Activated T-helper 2 cell treated with anti-CD3 and anti-CD28 coated beads, Interferon-gamma antibody, Interleukin-2, Interleukin-4, amounts not matched to agents 10 μg/mL and 5 μg/mL and 100 μg/mL, durations not matched to agents 14 hours and 24 hours and 36 hours (primary cell): ENCODE measurements at places on chromosomes 1 and 21.

DNA sequence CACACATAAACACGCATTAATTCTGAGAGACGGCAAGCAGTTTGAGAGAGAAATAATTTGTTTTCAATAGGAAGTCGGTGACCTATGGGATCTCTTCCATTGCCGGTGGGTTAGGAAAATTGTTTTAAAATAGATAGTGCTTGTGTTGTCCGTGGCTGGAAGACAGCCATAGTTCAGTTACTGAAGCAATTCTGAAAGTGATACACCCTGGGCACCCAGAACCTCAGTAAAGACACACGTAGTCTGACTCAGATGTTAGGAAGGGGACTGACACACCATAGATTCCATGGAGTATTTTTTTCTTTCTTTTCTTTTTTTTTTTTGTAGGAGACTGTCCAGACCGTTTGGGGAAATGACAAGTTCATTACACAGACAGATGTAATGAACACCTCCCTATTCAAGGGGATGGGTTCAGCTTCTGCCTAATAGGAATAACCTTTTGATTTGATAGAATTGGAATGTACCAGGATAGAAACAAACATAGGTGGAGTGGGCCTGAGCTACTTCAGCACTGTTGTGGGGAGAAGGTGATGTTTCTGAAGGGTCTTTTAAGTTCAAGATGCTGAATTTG is 1.6 kb downstream of the C1orf21 start:
- H3K27me3 ChIP-seq: peaks cover 70% of the 10 kb centered on the region
- H3K4me3 ChIP-seq: peak overlapping the region; percentile 87
- no peak for DNase-seq

- H3K4me3 ChIP-seq: no peak overlapping the region
- peaks cover 2% of the 10 kb centered on the region for H3K27me3 ChIP-seq
- DNase-seq: peak; percentile 24
- H3K36me3 ChIP-seq: peaks cover 28% of the 10 kb centered on the region
- no peak overlapping the region for H3K27ac ChIP-seq
- peaks cover 12% of the 10 kb centered on the region for H3K4me1 ChIP-seq
These were observed 7.2 kb downstream of the VANGL1 start for GRCh38 chr1:115648717-115649691.

DNA sequence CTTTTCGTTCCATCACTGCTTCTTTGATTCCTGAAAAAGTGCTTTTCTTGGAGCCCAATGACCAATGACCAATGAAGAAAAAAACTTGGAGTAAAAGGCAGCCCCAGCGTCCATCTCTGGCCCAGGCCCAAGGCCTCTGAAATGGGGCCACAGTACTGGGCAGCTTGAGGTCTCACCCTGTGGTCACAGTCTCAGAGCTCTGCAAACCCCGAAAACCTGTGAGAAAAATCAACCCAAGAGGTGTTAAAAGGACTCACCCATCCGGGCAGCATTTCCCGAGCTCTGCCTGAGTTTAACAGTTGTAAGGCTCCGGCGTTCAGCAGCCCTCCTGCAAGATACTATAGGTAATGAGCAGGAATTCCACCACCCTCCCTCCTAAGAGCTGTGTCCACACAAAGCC is 2.1 kb upstream of the EFHD2 start:
- H3K27me3 ChIP-seq: peaks cover 27% of the 10 kb centered on the region
- no peak overlapping the region for H3K4me3 ChIP-seq
- H3K27ac ChIP-seq: no peak overlapping the region
- DNase-seq: no peak
- H3K36me3 ChIP-seq: peaks cover 14% of the 10 kb centered on the region

GRCh38 chr1:20431176-20431460 is 54.9 kb downstream of the CAMK2N1 start:
- no peak overlapping the region for H3K4me3 ChIP-seq
- H3K27me3 ChIP-seq: peaks cover 21% of the 10 kb centered on the region
- H3K36me3 ChIP-seq: no peaks in the 10 kb centered on the region
- no peak overlapping the region for H3K27ac ChIP-seq

GRCh38 chr1:102151242-102151641 is 154.5 kb upstream of the OLFM3 start:
- H3K27ac ChIP-seq: no peak overlapping the region
- no peaks in the 10 kb centered on the region for H3K36me3 ChIP-seq
- DNase-seq: no peak
- H3K4me1 ChIP-seq: no peaks in the 10 kb centered on the region
- H3K4me3 ChIP-seq: no peak overlapping the region
- H3K27me3 ChIP-seq: no peaks in the 10 kb centered on the region

DNA sequence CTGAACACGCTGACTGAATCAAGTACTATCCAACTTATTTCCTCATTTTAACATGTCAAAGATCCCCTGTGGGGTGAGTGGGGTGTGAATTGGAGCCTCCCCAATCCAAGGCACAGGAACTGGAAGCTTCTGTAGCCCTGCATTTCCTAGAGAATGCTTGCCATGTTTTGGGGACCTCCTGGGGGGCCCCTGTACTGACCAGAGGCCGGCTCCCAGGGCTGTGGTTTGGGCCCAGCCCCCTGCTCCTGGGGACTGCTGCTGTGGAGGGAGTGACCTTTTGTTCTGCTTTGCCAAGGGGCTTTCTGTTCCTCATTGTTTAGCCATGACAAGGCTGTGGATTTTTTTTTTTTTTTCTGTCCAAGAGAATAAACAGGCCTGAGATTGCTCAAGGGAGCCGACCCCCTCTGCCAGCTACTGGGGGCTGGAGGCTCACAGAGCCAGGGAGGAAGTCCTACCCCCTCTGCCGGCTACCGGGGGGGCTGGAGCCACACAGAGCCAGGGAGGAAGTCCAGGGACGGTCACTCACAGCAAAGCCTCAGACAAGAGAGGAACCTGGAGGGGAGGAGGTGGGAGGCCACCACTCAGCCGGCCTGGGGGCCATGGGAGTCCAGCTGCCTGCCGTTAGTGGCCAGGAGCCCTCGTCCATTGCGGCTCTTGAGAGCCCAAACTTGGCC is 17.4 kb downstream of the TNFRSF1B start:
- H3K36me3 ChIP-seq: peaks cover 51% of the 10 kb centered on the region
- H3K27me3 ChIP-seq: no peaks in the 10 kb centered on the region
- DNase-seq: no peak
- peaks cover 48% of the 10 kb centered on the region for H3K4me1 ChIP-seq
- peak overlapping the region; percentile 11 for H3K27ac ChIP-seq
- H3K4me3 ChIP-seq: no peak overlapping the region

GRCh38 chr1:92909321-92909720 is 51.9 kb downstream of the DIPK1A start:
- no peaks in the 10 kb centered on the region for H3K27me3 ChIP-seq
- no peak overlapping the region for H3K27ac ChIP-seq
- DNase-seq: no peak
- peaks cover 36% of the 10 kb centered on the region for H3K4me1 ChIP-seq
- H3K36me3 ChIP-seq: peaks cover 46% of the 10 kb centered on the region

DNA sequence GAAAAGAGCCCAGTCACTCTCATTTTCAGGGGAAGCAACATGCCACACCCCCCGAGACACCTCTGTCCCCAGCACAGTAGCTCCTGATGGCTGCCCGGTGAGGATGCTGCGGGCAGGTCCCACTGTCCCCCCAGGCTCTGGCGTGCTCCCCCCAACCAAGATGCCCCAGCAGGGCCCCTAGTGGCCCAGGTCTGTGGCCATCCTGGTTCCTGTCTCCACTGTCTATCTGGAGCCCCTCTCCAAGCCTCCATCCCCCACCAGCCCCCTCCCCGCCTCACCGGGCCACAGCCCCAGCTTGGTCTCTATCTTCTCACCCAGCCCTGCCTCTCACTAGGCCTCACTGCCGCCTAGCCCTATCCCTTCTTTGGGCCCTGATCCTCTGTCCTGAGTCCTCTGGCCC is 61.8 kb downstream of the UBIAD1 start:
- no peak overlapping the region for H3K27ac ChIP-seq
- H3K27me3 ChIP-seq: peaks cover 18% of the 10 kb centered on the region

DNA sequence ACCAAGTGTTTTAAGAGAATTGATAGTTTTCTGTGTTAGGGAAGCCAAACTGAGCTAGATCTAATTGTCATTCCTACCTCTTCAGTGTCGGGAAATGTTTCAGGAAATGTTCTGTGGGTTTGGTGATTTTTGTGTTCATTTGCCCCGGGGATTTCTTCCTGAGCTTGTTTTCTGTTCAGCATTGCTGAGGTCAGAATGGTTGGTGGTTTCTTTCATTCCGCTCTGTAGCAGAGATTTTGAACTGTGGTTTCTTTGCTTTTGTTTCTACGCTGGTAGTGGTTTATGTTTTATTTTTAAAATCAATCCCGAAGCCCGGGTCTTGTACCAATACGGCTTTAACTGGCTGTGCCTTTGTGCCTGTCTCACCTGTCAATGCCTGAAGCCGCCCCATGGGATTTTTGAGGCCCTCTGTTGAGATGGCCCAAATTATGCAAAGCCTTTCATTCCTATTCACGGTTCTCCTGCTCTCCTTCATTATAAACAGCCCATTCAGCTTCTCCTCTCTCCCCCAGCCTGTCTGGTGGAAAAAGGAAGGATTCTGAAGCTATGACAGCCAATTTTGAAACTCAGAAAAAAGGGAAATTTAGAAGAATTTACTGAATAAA is 417.2 kb upstream of the KAZN start:
- H3K27me3 ChIP-seq: peaks cover 11% of the 10 kb centered on the region
- H3K4me3 ChIP-seq: no peak overlapping the region
- H3K27ac ChIP-seq: no peak overlapping the region
- DNase-seq: no peak

DNA sequence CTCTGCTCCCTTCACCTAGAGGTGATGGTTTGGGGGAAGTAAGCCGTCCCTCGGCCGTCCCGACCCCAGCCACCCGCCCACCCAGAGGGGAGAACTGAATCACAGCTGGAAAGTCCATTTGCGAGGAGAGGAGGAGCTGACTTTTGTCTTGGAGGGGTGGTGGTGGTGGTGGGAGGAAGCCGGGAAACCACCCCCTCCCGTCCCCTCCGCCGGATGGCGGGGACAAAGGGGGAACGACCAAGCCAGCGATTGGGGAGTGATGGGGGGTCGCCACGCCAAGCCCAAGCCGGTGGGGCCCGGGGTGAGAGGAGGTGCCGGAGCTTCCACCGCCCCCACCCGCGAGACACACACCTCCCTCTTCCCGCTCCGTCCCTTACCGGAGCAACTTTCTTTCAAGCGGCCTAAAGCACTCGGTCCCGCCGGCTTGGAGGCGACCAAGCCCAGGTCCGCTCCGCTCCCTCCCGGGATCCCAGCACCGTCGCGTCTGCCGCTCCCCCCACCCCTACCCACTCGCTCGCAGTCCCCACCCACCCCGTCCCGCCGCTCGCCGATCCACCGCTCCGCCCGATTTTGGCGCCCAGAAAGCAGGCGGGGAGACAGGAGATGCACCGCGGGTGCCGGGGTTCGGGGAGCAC is 540 bp downstream of the ARHGEF2 start:
- peaks cover 57% of the 10 kb centered on the region for H3K4me1 ChIP-seq
- peak overlapping the region; percentile 95 for H3K27ac ChIP-seq
- DNase-seq: peak; percentile 16
- H3K36me3 ChIP-seq: peaks cover 60% of the 10 kb centered on the region
- no peaks in the 10 kb centered on the region for H3K27me3 ChIP-seq

DNA sequence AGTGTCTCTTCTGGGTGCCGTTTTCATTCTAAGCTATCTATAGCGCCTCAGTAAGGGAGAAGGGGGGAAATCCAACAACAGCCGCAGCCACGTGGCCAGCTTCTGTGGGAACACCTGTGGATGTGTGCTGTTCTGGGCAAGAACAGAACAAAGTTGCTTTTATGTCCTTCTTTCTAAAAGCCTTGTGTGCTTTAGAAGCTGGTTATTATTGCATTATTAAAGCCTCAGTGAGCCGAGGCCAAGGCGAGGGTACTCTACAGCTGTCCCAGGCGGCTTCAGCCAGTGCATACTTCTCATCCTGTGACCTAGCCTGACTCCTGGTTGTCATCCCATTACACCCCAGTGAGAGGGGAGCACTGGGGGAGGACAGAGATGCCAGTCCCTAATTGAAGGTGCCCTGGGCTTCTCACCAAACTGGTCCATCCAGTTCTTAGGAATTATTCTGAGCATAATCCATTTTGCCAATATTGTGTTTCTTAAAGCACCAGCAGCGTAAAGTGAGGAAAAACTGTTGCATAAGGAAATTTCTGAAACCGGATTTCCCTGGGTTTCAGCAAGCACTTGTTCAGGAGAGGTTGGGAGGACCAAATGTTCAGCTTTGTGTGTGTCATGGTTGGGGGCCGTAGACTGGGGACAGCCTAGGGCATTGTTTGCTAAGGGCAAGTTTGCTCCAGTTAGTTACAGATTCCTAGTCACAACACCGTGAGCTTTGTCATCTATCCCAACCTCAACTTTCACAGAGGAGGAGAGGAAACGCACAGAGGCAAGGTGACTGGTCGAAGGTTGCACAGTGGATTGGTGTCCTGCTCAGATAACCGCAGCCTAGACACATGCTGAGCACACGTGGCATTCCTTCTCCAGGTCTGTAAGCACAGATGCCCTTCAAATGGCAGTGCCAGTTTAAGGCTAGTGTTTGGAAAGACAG is 61.0 kb upstream of the ATP1A1 start:
- no peak overlapping the region for H3K4me3 ChIP-seq
- H3K27ac ChIP-seq: no peak overlapping the region
- DNase-seq: no peak
- peaks cover 3% of the 10 kb centered on the region for H3K4me1 ChIP-seq

DNA sequence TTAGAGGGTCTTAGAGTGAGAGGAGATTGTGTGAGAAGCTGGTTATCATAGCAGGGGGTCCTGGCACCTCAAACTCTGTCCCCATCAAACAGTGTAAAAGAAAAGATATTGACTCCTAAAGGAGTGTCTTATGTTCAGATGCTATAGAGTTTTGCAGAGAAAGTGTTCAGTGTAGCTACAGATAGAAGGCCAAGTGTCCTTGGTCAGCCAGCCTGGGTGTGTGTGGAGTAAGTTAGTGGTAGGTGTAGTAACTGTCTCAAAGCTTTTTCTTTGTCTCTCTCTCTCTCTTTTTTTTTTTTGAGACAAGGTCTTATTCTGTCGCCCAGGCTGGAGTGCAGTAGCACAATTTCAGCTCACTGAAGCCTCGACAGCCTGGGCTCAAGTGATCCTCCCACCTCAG is 17.2 kb downstream of the CAMTA1 start:
- no peak overlapping the region for H3K27ac ChIP-seq
- H3K4me3 ChIP-seq: no peak overlapping the region
- H3K4me1 ChIP-seq: peaks cover 18% of the 10 kb centered on the region
- H3K27me3 ChIP-seq: no peaks in the 10 kb centered on the region
- H3K36me3 ChIP-seq: no peaks in the 10 kb centered on the region

GRCh38 chr1:209803568-209803967 is 2.4 kb downstream of the IRF6 start:
- H3K4me3 ChIP-seq: no peak overlapping the region
- H3K27ac ChIP-seq: no peak overlapping the region
- no peaks in the 10 kb centered on the region for H3K36me3 ChIP-seq
- no peak for DNase-seq

GRCh38 chr1:179809506-179810366 is 66.6 kb downstream of the FAM163A start:
- DNase-seq: peak; percentile 35
- H3K4me1 ChIP-seq: peaks cover 4% of the 10 kb centered on the region
- H3K36me3 ChIP-seq: no peaks in the 10 kb centered on the region
- H3K27me3 ChIP-seq: peaks cover 8% of the 10 kb centered on the region
- H3K27ac ChIP-seq: no peak overlapping the region
- no peak overlapping the region for H3K4me3 ChIP-seq

DNA sequence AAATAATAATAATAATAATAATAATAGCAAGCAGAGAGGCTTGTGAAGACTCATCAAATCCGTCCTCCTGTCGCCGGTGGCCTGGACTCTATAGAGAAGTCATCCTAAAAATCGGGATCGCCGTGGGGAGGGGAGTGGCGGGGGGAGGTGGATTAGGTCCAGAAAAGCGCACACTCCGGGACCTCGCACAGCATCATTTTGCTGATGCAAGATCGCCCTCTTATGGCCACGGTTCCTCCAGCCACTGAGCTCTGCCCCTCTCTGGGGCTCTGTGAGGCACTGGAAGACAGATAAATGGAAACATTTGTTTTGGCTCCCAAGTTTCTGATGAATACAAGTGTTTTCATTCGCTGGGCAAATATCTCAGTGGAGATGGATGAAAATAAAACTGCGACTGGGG is 612.0 kb downstream of the MATN1 start:
- no peak overlapping the region for H3K27ac ChIP-seq
- no peak for DNase-seq
- peaks cover 8% of the 10 kb centered on the region for H3K27me3 ChIP-seq
- H3K4me3 ChIP-seq: no peak overlapping the region
- H3K36me3 ChIP-seq: no peaks in the 10 kb centered on the region
